ENCODE measurements at places on chromosomes 3 and 15. TPM values are rescaled to one million over a fixed set of nuclear protein-coding genes. Genes with fewer than 3 reads are reported as not detected.

Gene RYR3
- 50.6 TPM for total RNA-seq

Gene CX3CR1
- 3.1 TPM for total RNA-seq

Gene IQCH
- 3.1 TPM for total RNA-seq

Gene SLCO3A1
- total RNA-seq: 4.7 TPM

Gene ARGFX
- not detected for total RNA-seq

Gene C3orf20
- total RNA-seq: 0.52 TPM

Gene PBRM1
- total RNA-seq: 62.6 TPM

Gene IL17RE
- not detected for total RNA-seq

Gene FBXW12
- 0.52 TPM for total RNA-seq

Gene TRPC1
- total RNA-seq: 32.9 TPM

Gene CIP2A
- total RNA-seq: 6.8 TPM

Gene FEM1B
- total RNA-seq: 42.8 TPM

Gene RARB
- 20.9 TPM for total RNA-seq

Gene C2CD4A
- total RNA-seq: not detected

Gene SCG5
- 8.4 TPM for total RNA-seq

Gene IGF2BP2
- 26.6 TPM for total RNA-seq

Gene VPS18
- total RNA-seq: 20.9 TPM

Gene LSAMP
- 3.7 TPM for total RNA-seq

Gene TPRG1
- 6.8 TPM for total RNA-seq

Gene ISLR
- 85.6 TPM for total RNA-seq

Gene UBAP1L
- 2.1 TPM for total RNA-seq

Gene CYP11A1
- total RNA-seq: 0.52 TPM

Gene CCDC33
- 0.52 TPM for total RNA-seq

Gene SPTBN5
- 1.0 TPM for total RNA-seq

Gene AP3B2
- not detected for total RNA-seq

Gene TMEM207
- total RNA-seq: not detected

Gene P2RY13
- total RNA-seq: 2.6 TPM

Gene GOLGA8T
- total RNA-seq: not detected

Gene WDR49
- total RNA-seq: 5.7 TPM

Gene GPR149
- total RNA-seq: not detected

Gene TUSC7
- total RNA-seq: not detected

Gene OR5K4
- not detected for total RNA-seq

Gene CPNE4
- not detected for total RNA-seq

Gene GOLGA8K
- not detected for total RNA-seq

Gene TTLL13
- not detected for total RNA-seq

Gene EAF2
- 12.5 TPM for total RNA-seq

Gene TP63
- 7.8 TPM for total RNA-seq

Gene MYO1E
- total RNA-seq: 29.7 TPM

Gene CLDN11
- total RNA-seq: 1.6 TPM

Gene PLA2G4D
- not detected for total RNA-seq

Gene SLC22A13
- total RNA-seq: not detected

Gene VEPH1
- 1.0 TPM for total RNA-seq

Gene RUBCN
- total RNA-seq: 3.7 TPM

Gene GPR15
- total RNA-seq: not detected

Gene FSD2
- total RNA-seq: 26.6 TPM

Gene HYAL1
- 2.6 TPM for total RNA-seq

Gene SLC24A5
- not detected for total RNA-seq

Gene FSTL1
- 377 TPM for total RNA-seq

Gene NANOGP8
- not detected for total RNA-seq

Gene SNTN
- not detected for total RNA-seq

Gene PLA2G4B
- 1.6 TPM for total RNA-seq
